C1 segment of cervical spinal cord (tissue), 14 donors: ENCODE measurements at places on chromosomes 5 and 9.

DNA sequence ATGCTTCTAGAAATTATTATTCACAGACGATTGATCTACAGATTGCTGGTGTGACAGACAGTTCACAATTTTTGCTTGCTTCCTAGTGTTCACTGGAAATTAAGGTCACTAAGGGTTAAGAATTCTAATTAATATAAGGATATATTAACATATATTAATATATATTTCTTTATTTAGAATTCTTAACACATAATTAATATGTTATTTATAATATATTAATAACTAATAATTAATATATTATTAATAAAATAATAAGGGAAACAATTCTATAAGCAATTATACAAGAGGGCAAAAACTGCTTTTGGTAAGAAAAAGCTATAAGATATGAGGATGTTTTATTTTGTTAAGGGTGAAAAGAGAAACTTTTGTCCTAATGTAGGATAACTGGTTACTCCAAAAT, 56.3 kb downstream of the PDE6A start:
- DNase-seq = no peak

DNA sequence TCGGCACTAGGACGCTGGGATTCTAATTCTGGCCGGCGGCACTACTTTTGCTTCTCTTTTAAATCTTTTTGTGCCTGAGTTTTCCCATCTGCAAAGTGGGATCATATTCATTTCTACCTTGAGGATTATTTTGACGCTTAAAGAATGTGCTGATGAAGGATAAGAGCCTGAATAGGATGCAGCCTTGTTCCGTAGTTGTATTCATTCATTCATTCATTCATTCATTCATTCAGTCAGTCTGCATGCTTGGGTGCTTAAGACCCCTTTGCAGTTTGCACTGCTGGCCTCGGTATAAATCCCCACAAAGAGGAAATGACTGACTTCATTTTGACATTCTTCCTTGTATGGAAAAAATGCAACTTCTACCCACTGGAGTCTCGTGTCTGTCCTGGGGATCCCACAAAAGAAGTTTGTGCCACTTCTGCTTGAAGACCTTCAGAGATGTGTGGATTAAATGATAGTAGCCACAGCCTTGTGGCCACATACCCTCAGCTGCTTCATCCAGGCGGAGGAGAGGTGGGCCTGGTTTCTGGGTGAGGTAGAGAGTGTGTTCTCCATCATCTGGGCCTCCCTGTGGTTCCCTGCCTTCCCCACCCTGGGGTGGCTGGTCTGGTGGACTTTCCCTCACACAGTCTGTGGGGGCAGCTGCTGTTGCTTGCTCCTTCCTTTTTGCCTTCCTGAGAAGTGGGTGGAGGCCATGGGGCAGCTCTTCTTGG, 62.6 kb downstream of the PPARGC1B start:
- DNase-seq = no peak

- no peak for DNase-seq
Measured at GRCh38 chr9:16154521-16155078, 601.8 kb downstream of the CCDC171 start.

- no peak for DNase-seq
Measured at GRCh38 chr9:128818839-128819715, 777 bp downstream of the ENDOG start.

- DNase-seq = no peak
Measured at GRCh38 chr9:97811533-97812246, 41.3 kb upstream of the FOXE1 start.

DNA sequence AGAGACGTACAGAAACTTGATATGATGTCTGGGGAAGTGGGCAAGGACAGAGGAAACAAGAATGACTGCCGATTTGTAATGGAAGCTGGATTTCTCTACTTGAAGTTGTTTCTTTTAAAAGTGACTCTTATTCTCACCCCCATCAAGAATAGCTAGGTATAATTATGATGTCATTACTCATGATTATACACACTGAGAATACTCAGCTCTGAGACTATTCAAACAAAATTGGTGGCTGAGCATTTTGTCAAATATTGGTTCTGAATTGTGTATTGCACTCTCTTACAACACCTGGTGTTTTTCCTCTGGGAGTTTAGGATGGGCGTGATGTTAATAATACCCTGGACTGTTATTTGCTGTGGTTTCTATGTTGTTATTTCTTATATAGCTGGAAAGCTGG, 46.3 kb downstream of the MAST4 start:
- DNase-seq = no peak

DNA sequence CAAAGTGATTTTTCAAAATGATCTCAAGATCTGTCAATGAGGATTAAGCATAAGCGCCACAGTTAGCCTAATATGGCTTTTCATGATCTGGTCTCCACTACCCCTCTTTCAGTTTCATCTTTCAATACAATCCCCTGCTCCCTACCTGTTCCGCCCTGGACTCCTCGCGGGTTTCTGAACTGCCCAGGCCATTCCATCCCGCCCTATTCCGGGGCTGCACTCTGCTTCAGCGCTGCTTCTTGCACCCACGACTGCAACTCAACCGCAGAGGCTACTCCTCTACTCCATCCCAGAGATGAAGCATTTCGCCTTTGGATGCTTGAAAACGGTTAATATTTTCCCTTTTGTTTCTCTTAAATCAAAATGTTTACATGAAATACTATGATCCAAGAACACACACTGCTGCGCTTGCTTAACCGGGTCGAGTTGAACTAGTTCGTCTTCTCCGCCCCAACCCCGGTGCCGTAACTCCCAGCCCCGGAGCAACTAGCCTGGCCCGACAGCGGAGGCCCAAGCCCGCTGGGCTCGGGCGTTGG, 716 bp upstream of the OTULIN start:
- DNase-seq = no peak

DNA sequence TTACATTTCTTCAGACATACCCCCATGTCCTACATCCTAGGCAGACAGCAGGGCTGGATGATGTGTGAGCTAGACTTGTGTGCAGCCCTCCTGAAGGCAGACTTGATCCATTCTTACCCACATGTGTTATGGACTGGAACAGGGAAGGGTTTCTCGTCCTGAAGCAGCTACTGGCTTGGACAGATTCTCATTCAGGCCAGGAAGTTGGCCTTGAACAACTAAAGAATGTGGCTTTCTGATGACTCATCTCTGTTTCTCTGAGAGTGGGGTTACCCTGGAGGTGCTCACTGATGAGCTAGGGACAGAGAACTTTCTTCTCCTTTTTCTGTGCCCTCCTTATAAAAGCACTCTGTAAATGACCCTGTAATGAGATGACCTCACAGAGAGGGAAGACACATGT, 246.5 kb downstream of the PCSK5 start:
- DNase-seq = no peak

DNA sequence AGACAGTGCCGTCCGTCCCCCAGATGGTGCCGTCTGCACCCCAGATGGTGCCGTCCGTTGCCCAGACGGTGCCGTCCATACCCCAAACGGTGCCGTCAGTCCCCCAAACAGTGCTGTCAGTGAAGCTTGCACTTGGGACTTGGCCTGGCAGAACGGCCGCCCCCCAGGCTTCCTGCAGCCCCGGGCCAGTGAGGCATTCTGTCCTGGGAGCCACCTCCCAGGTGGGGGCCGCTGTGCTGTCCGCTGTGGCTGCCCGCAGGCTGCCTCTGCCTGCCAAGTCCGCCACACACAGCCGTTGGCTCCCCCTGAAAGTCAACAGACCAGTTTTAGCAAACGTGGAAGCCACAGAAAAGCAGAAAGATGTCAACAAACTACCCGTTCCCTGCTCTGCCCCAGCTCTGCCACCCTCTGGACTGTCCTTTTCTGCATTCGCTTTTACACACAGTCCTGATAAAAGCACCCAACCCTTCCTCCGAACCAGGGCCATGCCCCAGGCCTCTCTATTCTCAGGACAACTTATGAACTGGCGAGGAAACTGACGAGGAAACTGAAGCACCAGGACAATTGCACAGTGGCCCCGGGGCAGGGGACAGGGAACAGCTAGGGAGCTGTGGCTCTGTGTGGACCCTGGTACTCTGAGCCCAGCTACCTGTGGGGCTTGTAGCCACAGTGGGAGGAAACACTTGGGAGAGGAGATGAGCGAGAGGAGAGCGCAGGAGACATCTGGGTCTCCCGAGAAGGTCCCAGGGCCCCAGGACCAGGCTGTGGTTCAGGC, 39.6 kb upstream of the RXRA start:
- DNase-seq = no peak

GRCh38 chr5:3905521-3905920, 309.9 kb downstream of the IRX1 start:
- DNase-seq = no peak

DNA sequence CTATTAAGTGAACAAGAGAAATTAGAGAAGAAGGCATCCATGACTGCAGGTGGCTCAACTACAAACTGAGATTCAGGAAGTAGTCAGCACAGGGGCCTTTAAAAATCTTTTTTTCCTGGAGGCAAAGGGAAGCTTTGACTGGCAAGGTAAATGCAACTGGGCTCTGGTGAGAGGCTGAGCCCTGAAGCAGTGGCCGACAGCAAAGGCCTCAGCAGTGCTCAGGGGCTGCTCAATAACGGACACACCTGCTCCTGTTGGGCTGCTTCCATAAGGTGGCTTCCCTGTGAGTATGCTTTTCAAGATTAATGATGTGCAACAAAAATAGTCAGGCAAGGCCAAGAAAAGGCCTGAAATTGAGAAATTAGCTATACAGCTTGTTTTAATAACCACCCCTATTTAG, 134.2 kb upstream of the RGMB start:
- DNase-seq = no peak

- DNase-seq = no peak
Measured at GRCh38 chr9:123640792-123641222, 284.8 kb downstream of the CRB2 start.

DNA sequence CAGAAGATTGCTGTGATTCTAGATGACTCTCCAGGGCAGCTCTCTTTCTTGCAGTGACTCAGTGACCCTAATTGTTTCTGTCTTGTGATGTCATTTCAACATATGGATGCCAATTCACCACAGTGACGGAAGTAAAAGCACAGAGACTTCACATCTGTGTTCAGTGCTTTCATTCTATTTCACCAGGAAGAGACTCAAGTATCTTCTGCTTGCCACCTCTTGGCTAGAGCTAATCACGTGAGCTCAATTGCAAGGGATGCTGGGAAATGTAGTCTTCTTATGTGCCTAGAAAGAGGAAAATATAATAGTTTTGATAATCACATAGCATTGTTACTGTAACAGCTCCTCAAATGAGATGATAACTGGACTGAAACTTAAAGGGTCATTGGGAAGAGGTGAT, 453.3 kb upstream of the KLF4 start:
- no peak for DNase-seq

- no peak for DNase-seq
Measured at GRCh38 chr5:20359377-20359776, 371.4 kb upstream of the CDH18 start.

GRCh38 chr5:14171621-14172020, 28.5 kb downstream of the TRIO start:
- no peak for DNase-seq

- DNase-seq = no peak
Measured at GRCh38 chr9:115989831-115990230, 163.8 kb upstream of the PAPPA start.

DNA sequence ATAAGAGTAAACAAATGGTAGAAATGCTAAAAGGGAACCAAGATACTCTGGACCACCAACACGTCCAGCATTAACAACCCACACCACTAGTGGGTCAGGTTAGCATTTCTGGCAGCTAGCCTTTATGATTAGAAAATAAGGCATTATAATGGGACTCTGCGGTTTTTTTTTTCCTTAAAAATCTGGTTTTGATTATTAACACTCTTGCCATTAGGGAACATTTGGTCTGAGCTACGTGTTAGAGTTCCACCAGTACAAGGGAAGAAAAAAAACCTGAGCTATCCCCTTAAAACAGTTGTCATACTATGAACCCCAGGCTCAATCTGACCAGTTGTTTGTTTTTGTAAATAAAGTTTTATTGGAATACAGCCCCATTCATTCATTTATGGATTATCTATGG, 110.4 kb downstream of the NTRK2 start:
- DNase-seq = no peak

DNA sequence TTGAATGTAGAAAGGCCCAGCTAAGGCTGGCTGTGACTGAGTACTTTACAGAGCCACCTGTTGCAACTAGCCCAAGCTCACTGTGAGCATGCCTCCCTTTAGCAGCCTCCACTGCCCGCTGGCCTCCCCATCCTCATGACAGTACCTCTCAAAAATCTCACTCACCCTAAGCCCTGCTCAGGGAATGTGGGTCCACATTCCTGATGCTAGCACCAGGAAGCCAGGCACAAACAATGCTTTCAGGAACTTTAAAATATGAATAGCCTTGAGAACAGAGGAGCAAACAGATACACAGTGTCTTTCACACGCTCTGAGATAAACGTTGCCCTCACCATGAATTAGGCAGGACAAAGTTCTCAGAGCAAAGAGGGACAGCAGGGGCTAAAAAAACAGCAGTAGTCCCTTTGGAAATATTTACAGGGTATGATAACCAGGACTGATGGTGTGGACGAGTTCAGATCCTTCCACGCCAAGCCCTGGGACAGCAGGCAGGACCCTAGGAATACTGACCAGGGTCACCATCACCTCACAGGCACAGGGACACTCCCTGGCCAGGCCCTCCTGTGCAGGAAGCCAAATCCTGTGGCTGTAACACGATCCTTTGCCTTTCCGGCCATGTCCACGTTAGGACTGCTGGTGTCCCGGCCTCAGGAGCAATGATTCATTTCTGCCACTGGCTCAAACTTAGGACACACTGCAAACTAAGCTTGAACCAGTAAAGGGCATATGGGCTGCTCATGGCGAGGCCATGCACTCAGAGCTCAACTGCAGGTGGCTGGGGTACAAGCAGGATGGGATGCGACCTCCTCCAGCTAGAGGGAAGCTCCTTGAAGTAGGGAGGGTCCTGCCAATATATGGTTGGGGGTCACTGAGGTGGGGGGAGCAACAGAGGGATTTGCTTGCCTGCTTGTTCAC, 9.6 kb downstream of the ACSL6 start:
- DNase-seq = no peak

GRCh38 chr5:78971998-78972397, 13.1 kb downstream of the ARSB start:
- no peak for DNase-seq

- no peak for DNase-seq
Measured at GRCh38 chr9:136906266-136906665, 19.9 kb downstream of the TRAF2 start.

GRCh38 chr5:79183617-79184016, 52.3 kb upstream of the JMY start:
- DNase-seq = no peak

- DNase-seq = no peak
Measured at GRCh38 chr5:152688561-152689249, 283.6 kb upstream of the NMUR2 start.

- DNase-seq = no peak
Measured at GRCh38 chr9:135188681-135189151, 101.2 kb downstream of the OLFM1 start.

DNA sequence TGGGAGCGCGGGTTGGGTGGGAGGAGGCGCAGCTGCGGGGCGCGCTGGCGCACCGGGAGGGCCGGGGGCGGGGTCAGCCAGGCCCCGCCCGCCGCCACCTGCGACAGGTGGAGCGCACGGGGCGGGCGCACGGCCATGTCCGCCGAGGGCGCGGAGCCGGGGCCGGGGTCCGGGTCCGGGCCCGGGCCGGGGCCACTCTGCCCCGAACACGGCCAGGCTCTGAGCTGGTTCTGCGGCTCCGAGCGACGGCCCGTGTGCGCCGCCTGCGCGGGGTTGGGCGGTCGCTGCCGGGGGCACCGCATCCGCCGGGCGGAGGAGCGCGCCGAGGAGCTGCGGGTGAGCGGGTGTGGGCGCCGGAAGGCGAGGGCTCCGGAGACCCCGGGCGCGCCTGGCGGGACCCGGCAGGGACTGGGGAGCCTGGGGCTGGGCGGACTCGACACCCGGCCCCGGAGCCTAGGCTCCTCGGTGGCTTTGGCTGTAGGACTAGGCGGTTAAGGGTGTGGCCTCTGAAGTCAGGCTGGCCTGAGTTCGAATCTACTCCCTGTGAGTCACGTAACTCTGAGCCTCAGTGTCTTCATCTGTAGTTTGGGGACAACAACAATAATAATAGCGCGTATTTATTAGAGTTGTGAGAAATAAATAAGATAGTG, at the start of gene BSPRY:
Gene BSPRY (plus strand): TSS at position 97 of the 650 bp plus-strand sequence. CDS start 39 bp downstream, at position 136.
- DNase-seq = no peak
